ENCODE measurements at places on chromosomes 4 and X.

GRCh38 chr4:94700298-94700697 lies 57.5 kb upstream of the BMPR1B start:
- DNase-seq: no peak

- no peak for DNase-seq
Measured at GRCh38 chrX:82141942-82142341, 940.0 kb downstream of the SH3BGRL start.

GRCh38 chr4:181127171-181127570 lies 1116.0 kb upstream of the TENM3 start:
- DNase-seq: no peak

DNA sequence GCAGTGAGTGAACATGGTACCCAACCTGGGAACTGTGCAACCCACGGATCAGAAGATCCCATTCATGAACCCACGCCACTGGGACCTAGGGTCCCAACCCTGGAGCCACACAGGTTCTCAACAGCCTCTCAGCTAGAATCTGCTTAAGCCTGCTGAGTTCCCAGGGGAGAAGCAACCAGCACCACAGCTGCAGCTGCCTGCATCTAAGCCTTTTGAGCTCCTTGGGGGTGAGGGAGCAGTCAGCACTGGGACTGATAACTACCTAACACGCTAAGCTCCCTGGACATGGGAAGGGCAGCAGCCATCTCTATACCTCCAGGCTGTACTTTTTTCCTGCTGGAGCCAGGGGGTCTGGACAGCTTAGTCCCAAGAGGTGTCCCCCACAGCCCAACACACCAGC lies 179.3 kb downstream of the IL15 start:
- no peak for DNase-seq

DNA sequence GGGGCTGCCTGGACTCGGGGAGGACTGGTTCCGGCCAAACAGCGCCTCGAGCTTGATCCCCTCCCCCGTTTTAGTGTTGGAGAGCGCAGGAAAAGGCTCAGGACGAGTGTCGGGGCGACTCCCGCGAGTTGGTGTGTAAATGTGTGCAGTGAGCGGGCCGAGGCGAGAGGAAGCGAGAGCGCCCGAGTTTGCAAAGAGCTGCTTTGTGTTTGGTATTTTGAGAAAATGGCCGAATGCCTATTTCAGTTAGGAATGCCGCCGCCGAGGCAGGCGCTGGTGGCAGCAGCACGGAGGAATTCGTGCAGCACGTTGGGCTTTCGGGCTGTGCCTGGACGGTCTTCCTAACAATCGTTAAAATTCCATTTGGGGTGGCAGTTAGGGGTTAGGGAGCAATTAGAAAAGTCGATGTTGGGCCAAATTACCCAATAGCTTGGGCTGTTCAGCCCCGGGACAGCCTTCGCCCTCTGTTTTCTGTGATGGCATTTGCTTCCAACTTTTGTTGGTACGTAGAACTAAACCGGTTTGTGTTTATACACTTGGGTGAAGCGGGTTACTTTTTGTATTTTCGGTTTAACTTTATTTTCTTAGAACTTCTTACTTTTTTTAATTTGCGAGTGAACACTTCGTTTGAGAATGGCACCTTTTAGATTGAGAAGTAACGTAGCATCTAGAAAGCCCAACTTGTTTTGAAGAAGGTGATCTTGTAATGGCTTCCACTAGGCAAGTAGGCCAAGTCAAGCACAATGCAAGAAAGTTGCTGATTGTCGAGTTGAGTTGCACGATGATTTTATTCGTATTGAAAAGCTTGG lies 1.6 kb downstream of the REST start:
- no peak for DNase-seq

GRCh38 chr4:180281724-180282123 lies 1961.5 kb upstream of the TENM3 start:
- DNase-seq: no peak

GRCh38 chr4:172055046-172055445 lies 241.8 kb downstream of the GALNTL6 start:
- no peak for DNase-seq

- DNase-seq: no peak
Measured at GRCh38 chrX:73868916-73869315, 305.9 kb downstream of the CHIC1 start.

DNA sequence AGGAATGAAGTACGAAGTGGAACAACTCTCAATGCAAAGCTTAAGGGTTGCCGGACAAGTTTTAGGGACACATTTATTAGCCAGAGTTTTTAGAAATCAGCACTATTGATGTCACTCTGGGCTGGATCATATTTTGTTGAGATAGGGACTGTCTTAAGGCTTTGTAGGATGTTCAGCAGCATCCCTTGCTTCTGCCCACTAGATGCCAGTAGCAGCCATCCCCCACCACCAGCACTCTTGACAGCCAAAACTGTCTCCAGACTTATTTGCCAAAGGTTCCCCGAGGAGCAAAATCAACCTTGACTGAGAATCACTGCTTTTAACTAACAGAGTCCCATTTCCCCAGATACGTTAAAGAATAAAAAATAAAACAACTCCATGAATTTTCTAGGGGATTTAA lies 1497.3 kb downstream of the STIM2 start:
- no peak for DNase-seq

DNA sequence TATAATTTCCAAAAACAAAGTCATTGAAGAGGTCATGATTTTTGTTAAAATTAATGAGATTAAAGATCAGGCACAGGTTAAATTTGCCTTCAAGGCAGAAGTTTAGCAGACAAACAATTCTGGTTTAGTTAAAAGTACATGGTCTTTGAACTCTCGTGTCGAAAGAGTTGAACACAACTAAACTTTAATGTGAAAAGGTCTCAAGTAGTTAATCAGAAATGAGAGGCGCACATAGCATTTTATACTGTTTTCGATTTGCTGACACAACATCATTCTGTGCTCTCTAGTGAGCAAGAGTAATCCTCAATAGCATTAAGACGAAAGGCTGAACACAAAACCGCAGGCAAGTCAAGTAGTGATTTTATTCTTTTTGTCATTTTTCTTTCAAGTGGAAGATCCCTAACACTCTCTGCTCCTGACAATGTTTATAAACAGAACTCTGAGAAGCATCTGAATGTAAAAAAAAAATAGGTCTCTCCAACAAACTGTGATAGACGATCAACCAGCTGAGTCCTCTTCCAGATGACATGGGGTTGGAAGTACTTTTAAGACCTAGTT lies 49.8 kb downstream of the SH3RF1 start:
- no peak for DNase-seq

DNA sequence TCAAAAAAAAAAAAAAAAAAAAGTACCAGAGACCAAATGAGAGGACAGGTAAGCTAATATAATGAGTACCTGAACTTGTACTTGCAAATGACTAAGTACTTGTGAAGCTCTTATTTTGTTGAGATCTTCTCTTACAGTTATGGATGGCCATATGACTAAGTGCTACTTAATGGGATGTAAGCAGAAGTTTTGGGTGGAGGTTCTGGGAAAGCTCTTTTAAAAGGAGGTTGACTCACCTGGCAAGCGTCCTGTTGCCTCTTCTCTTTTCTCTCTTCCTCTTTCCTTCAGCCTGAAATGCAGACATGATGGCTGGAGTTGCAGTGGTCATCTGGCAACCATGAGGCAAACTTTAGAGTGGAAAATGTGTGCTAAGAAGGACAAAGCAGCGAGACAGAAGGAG lies 36.9 kb upstream of the MED14 start:
- DNase-seq: no peak

GRCh38 chrX:9071031-9071650 lies 37.2 kb upstream of the FAM9B start:
- DNase-seq: no peak

DNA sequence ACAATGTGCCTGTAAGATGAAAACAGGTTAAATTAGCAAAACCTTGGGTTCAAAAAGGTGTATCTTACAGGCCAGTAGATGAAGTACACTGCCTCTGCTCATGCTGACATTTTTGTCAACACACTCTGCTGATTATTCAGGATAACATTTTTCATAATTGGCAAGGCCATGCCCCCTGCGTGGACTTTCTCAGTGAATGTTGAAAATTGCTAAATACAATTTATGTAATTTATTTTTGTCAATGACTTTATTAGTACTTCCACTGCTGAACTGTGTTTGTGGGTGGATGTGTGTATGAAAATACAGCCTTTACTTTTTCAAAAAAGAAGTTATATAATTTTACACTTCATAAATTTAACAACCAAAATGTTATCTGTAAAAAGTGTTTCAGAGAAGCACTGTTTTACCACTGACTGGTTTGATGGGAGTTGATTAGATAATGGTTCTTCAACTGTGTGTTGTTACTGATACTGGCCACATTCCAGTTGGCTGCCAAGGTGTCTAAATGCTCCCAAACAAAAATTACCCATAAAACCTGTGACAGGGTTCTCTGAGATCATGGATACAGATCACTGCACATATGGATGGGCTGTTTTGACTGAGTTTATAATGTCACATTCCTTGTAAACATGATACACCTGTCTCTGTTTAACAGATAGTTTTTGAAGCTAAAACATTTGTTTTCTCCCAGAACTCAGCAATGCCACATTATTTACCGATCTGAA lies 151.9 kb upstream of the SLC7A11 start:
- DNase-seq: no peak

DNA sequence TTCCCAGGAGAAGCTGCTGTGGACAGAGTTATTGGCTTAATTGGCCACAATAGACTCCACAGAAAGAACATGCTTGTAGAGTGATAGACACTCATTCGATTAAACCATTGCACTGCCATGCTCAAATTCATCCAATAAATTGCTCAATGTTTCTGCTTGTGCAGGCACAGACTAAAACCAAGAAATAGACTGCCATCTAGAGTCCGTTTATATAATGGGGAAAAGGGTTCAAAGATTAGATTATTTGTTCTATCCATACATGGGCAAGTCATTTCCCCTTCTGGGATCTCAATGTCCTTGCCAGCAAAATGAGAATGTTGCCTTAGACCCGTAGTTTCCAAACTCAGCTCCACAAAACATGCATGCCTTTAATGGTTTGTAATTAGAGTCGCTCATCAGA lies 8.7 kb downstream of the SMIM10 start:
- DNase-seq: no peak

- no peak for DNase-seq
Measured at GRCh38 chr4:141899541-141899940, 263.2 kb downstream of the IL15 start.

GRCh38 chr4:76489686-76490161 lies 54.7 kb downstream of the SHROOM3 start:
- no peak for DNase-seq

GRCh38 chrX:11949291-11949690 lies 189.0 kb upstream of the FRMPD4 start:
- DNase-seq: no peak

DNA sequence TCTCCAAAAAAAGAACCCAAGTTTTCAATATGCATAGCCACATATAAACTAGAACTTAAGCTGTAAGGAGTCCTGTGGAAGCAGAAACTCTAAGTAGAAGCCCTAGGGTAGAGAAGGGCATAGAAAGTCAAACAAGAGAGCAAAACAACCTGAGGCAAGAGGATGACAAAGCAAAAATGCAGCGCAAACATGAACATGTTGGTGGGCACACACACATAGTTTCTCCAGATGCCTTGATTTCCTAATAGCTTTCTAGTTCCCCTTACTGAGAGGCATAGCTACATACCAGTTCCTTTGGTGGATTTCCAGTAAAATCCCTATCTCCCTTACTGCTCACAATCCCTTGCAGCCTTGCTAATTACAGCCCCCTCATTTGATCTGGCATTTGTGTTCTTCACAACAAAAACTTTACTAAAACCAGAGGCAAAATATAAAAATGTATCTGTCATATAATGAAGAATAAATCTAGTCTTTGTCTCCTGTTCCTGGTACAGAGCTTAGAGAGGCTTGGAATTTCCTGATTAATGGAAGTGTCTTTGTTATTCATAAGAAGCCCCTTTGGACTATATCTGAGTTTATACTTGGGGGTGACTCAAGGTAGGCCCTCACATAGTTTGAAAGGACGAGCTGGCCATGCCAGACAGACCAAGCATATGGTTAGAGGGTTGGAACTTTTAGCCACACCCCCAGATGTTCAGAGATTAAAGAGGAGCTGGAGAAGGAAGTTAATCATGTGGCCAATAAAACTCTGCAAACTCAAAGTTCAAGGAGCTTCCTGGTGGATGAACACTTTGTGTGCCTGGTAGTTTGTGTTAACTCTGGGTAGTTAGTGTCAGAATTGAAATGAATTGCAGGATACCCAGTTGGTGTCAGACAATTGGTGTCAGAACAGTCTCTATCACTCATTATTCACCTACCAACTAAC lies 52.7 kb upstream of the ZCCHC13 start:
- no peak for DNase-seq

- no peak for DNase-seq
Measured at GRCh38 chr4:158331863-158332262, 121.6 kb downstream of the TMEM144 start.

GRCh38 chr4:106343865-106344646 lies 24.5 kb downstream of the GIMD1 start:
- no peak for DNase-seq

GRCh38 chrX:84865113-84865512 lies 138.6 kb upstream of the APOOL start:
- no peak for DNase-seq

GRCh38 chr4:139907001-139907809 lies 241.6 kb downstream of the MGST2 start:
- DNase-seq: no peak

- no peak for DNase-seq
Measured at GRCh38 chr4:173367946-173368345, 2.8 kb upstream of the SAP30 start.

GRCh38 chr4:151426513-151426912 lies 17.5 kb downstream of the FHIP1A start:
- DNase-seq: no peak

DNA sequence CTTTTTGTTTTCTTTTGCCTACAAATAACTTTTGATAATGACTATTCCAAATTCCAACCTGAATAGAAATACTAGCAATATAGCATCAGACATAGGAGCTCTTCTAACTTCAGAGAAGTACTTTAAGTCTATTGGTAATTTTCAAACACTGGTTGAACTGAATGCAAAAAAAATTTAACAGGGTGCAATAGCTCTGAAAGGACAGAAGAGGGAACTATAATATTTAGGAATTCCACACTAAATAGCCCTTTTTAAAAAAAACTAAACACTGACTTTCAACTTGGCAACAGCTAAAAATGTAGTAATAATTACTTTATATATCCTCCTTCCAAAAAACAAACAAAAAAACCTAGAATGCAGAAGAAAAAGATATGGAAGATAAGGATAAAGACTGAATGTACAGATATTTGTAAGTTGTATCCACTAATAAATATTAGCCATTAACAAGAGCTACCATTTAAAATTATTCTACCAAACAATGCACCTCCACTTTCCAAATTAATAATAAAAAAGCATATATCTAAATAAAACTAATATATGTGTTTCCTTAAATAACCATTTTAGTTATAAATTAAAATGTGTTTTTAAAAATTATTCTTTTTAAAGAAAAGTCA lies 81.4 kb downstream of the FBXW7 start:
- no peak for DNase-seq

DNA sequence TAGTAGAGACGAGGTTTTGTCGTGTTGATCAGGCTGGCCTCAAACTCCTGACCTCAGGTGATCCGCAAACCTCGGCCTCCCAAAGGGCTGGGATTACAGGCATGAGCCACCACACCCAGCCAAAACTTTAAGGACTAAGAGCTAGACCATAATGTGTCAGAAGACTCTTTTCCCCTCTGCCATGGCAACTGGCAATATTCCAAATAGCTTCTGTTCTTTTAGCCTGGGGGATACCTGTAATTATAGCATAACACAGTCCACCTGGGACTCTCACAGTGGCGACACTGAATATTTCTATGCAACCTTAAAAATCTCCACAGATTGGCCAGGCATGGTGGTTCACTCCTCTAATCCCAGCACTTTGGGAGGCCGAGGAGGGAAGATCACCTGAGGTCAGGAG lies 45.5 kb upstream of the RBM47 start:
- DNase-seq: no peak

GRCh38 chr4:154692304-154692818 lies 51.4 kb upstream of the LRAT start:
- DNase-seq: no peak
